ENCODE measurements at places on chromosomes 3 and 15.

- DNase-seq: no peak
These were observed 29.8 kb downstream of the VIPR1 start for GRCh38 chr3:42532229-42532628.

- no peak for DNase-seq
These were observed 8.1 kb upstream of the VPS39 start for GRCh38 chr15:42215913-42216829.

DNA sequence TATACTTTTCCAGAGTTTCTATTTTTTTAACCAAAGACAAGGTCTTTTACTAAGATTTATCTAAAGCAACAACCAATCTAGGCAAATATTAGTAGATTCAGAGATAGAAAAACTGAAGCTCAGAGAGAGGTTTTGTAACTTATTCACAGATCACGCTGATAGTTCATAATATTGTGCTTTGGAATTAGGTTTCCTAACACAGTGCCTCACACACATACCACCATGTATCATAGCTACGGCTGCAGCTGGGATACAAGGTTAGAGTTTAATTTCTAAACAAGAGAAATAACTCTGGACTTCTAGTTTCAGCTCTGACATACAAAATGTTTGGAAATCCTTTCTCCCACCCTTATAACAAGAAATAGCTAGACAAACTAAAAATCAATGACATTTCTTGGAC is 565.7 kb downstream of the PYDC2 start:
- no peak for DNase-seq

GRCh38 chr15:89395461-89395871 is 60.8 kb upstream of the POLG start:
- DNase-seq: no peak

- no peak for DNase-seq
These were observed 345.6 kb upstream of the TGFBR2 start for GRCh38 chr3:30260762-30261161.

- DNase-seq: no peak
These were observed 37.2 kb downstream of the PIK3CB start for GRCh38 chr3:138797508-138798038.

GRCh38 chr15:58401991-58402649 is 29.7 kb upstream of the LIPC start:
- no peak for DNase-seq

DNA sequence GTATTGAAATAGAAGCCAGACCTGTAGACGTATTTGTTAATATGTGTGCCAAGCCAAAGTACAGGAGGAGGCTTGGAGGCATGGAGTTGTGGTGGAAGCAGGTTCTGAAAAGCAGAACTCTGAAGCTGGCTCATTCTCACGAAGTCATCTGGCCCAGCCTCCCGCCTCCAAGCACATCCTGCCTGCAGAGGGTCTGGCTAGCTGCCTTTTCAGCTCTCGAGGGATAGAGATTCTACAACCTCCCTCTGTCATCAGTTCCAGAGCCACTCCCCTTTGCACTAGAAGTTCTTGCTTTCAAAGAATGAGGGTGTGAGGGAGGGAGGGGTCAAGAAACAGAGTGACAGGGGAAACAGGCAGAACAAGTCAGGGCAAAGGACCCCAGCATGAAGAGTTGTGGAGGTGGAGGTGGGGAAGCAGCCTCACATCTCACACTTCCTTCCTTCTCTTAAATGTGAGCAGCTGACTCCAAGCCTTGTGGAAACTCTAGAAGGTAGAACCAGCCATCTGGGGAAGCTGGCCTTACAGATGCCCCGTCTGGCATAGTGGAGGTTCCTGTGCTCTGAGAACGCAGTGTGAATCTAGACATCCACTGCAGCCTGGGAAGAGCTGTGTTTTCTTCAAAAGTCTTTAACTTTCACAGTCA is 95.3 kb downstream of the SLC49A4 start:
- no peak for DNase-seq

GRCh38 chr15:28963711-28964081 is 77.9 kb downstream of the APBA2 start:
- DNase-seq: no peak

- DNase-seq: no peak
These were observed 422.2 kb upstream of the SGO1 start for GRCh38 chr3:20608054-20608738.

DNA sequence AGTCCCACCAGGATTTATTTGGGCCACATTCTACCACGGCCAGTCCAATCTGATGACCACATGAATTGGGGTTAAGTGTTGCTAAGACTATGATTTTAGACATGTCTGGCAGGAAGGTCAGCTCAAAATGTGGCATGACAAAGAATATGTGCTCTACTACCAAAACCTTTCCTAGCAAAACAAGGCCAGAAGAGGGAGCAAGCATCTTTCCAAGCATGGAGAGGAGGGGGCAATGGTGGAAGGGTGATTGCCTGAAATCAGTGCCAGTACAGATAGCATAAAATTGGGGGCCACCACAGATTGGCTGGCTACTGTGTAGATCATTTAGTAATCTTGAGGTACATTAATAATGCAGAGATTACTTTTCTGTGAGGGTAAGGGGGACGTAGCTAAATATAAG is 43.2 kb downstream of the TMEM39A start:
- DNase-seq: no peak

DNA sequence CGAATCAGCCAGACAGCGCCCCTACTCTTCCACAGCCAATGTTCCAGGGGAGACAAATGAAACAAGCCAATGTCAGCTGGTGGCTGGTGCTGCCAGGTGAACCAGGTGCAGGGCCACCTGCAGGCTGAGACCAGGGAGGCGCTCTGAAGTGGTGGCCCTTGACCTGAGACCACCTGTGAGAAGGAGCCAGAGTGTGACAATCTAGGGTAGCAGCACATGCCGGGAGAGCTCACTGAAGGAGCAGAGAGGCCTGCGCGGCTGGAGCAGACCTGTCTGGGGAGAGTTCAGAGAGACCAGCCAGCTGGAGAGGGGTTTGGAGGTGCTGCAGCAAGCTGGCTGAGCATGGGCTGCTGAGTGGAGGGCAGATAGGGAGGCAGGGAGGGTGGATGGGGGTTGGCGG is 693 bp upstream of the STAB1 start:
- no peak for DNase-seq

- peak; percentile 59 for DNase-seq
These were observed 50.9 kb downstream of the MYL3 start for GRCh38 chr3:46812237-46812791.

- DNase-seq: no peak
These were observed 8.4 kb upstream of the LRRC3B start for GRCh38 chr3:26614006-26614685.

Measured in stimulated activated CD4-positive, alpha-beta T cell treated with anti-CD3 and anti-CD28 coated beads, TNF-alpha, amount 100 ng/mL, for 4 hours (primary cell).